NCI-H1436 (cell line): ENCODE measurements at places on chromosomes 11 and 22.

GRCh38 chr11:47468598-47469214 lies 19.8 kb upstream of the RAPSN start:
- no peak for DNase-seq

DNA sequence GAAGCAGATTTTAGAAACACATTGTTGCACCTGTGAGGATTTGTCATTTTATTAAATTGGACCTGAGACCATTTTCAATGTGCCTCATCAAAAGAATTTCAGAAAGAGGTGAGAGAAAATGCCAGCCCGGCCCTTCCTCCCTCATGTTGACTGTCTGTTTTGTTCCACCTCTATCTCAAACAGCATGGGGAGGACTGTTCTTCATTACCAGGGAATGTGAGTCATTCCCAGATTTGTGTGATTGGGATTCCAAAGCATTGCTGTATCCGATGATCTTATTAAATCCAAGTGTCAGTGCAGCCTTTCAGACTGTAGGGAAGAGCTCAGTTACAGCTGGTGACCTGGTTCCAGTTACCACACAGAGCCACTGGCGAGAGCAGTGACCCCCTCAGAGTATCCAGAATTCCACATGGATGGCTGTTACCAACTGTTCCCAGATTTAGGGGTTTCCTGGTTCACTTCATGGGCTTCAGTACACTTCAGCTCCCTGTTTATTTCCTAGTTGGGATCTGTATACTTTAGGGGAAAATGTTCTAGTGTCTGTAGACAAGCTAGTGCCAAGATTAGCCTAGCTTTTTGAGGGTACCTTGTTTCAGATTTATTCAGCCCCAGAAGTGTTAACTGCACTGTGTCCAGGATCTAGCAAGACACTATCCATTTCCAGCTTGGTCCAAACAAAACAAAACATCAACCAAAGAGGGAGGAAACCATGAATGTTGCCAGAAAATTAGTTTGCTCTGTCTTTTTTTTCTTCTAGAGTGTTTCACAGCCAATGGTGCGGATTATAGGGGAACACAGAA lies 20.9 kb downstream of the KREMEN1 start:
- DNase-seq = no peak

DNA sequence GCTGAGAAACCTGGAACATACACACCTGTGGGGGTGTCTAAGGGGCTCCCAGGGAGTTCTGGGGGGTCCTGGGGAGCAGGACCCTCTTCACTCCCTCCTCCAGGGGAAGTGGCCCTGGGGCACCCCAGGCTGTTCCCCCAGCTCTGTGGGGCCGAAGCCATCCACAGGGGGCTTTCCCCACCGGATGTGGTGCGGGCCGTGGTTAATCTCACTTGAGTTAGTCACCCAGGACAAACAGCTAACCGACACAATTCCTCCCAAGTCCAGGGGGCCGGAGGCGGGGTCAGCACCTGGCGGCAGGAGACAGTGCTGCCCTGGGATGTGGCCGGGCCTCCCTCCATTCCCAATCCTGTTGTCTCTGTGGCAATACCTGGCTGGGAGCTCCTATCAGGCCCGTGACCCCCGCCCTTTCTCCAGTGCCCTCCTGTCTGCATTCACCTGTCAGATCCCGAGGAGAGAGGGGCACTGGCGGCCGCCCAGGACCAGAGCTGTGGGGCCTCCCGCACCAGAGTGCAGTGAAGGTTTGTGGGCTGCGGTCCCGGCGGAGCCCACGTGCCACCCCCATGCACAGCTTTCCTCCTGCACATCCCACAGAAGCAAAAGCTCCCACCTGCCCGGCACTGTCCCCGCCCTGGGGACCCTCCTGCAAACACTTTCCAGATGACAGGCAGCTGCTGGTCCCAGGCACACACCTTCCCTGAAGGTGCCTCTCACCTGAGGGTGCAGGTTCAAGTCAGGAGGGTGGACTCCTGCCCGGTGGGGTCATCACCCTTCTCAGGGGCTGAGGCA lies 5.2 kb upstream of the MUC5AC start:
- DNase-seq = no peak

GRCh38 chr11:78041843-78042440 lies 18.9 kb upstream of the KCTD14 start:
- DNase-seq = no peak

GRCh38 chr22:19167106-19167869 lies 11.2 kb downstream of the SLC25A1 start:
- DNase-seq = no peak

DNA sequence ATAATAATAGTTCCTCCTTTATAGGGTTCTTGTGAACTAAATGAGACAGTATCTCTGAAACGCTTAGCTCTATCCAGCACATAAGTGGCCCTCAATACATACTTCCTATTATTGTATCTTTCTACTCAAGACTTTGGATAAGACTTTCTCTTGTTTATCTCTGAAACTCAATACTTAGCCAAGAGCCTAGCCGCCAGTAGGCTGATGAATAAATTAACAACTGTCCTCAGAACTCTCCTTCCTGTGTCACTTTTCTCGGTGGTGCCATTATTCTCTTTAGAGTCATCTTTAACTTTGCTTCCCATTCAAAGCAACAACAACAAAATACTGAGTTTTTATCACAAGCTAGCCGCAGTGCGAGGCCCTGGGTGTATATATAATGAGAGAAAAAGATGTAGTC lies 86.9 kb downstream of the FAM83F start:
- DNase-seq = no peak
